Stimulated activated CD8-positive, alpha-beta memory T cell treated with anti-CD3 and anti-CD28 coated beads, Interleukin-12 subunit alpha, Interleukin-12 subunit beta, amount 100 ng/mL, for 1 hour (primary cell): ENCODE measurements at places on chromosomes 13 and 19.

GRCh38 chr19:11131471-11131870 is 24.1 kb downstream of the SPC24 start:
- no peak for DNase-seq

DNA sequence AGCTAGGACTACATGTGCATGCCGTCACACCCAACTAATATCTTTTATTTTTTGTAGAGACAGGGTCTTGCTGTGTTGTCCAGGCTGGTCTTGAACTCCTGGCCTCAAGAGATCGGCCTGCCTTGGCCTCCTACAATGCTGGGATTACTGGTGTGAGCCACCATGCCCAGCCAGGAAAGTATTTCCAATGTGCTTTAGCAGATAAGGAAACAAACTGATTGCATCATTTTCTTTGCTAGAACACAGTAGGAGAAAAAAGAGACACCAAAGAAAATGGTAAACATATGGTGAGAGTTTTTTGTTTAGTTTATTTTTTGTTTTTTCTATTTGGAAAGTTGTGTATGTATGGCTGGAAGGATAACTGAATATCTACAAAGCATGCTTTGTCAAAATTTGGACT is 46.9 kb upstream of the AKAP11 start:
- DNase-seq: no peak

GRCh38 chr13:23776698-23777574 is 112.3 kb downstream of the MIPEP start:
- no peak for DNase-seq

GRCh38 chr19:30091456-30091855 is 149.4 kb downstream of the URI1 start:
- no peak for DNase-seq

DNA sequence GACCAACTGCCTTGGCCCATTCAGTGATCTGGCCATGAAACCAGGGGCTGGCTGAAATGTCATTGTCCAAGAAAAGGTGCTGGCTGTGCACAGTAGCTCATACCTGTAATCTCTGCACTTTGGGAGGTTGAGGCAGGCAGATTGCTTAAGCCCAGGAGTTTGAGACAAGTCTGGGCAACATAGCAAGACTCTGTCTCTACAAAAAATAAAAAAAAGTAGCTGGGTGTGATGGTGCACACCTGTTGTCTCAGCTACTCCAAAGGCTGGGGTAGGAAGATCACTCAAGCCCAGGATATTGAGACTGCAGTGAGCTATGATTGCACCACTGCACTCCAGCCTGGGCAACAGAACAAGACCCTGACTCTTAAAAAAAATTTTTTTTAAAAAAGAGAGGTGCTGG is 28.6 kb upstream of the C19orf12 start:
- DNase-seq: no peak

DNA sequence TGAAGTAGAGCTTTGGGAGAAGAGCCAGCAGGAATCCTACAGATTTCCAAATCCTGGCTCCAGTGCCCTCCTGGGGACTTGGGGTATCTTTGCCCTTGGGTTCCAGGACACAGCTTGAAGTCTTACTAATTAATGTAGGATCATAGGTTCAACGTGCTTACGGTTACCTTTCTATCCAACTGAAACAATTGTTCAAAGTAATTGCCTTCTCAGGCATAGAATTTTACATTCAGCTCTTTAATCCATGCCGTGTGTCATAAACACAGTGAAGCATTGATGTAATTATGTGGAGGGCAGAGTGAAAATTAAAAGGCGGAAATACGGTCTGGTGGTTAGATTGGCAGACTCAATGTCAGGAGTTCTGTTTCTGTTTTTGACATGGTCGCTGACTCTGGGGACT is 170.4 kb downstream of the COG6 start:
- DNase-seq: no peak
